CD4-positive, alpha-beta T cell (primary cell): ENCODE measurements at places on chromosomes 6 and 20. TPM values are rescaled to one million over a fixed set of nuclear protein-coding genes. Genes with fewer than 3 reads are reported as not detected.

NPBWR2 gene
- total RNA-seq, result 0.38 TPM

CLIC5 gene
- 2.5 TPM for total RNA-seq

CNKSR3 gene
- not detected for total RNA-seq

LTB gene
- total RNA-seq, result 244 TPM

GGTLC1 gene
- not detected for total RNA-seq

PGC gene
- not detected for total RNA-seq

AIF1 gene
- 35.5 TPM for total RNA-seq

SLC35F1 gene
- not detected for total RNA-seq

APOM gene
- 4.2 TPM for total RNA-seq

ACSS1 gene
- total RNA-seq, result 18.9 TPM

SIRPD gene
- total RNA-seq, result 0.28 TPM

GRM4 gene
- total RNA-seq, result 0.08 TPM

PAK5 gene
- total RNA-seq, result not detected

TGM3 gene
- total RNA-seq, result not detected

GPR63 gene
- total RNA-seq, result 0.20 TPM

SNRNP48 gene
- total RNA-seq, result 13.4 TPM

TRIM31 gene
- not detected for total RNA-seq

HLA-DQA2 gene
- total RNA-seq, result 1.1 TPM

MPIG6B gene
- total RNA-seq, result 0.11 TPM

TMX4 gene
- total RNA-seq, result 47.9 TPM

LAMA4 gene
- not detected for total RNA-seq

C6orf141 gene
- total RNA-seq, result not detected

GPX5 gene
- not detected for total RNA-seq

SEMG1 gene
- not detected for total RNA-seq

NFS1 gene
- total RNA-seq, result 11.5 TPM

PSORS1C1 gene
- not detected for total RNA-seq

PGBD1 gene
- 1.4 TPM for total RNA-seq

MMP24 gene
- not detected for total RNA-seq

ERVFRD-1 gene
- total RNA-seq, result not detected

MYB gene
- total RNA-seq, result 2.0 TPM

ULBP2 gene
- 1.9 TPM for total RNA-seq

HLA-C gene
- total RNA-seq, result 1,977 TPM

ADGRF5 gene
- not detected for total RNA-seq

NUP153 gene
- total RNA-seq, result 58.3 TPM
